ENCODE measurements at places on chromosomes 4 and X.

DNA sequence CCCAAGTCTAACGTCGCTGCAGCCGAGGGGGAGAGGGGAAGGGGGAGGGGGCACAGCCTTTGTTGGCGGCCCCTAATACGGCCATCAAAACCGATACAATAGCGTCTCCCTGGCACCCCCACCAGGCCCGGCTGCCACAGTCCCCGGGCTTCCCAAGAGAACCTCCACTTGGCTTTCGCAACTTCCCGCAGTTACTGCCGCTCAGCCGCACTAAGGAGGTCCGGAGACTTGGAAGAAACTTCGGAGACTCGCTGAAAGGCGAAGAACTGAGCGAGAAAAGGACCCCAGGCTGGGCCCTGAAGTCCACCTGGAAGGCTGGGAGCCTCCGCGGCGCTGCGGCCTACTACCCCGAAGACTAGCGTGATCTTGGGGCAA is 2.8 kb downstream of the NKX6-1 start:
- no peak for DNase-seq

- DNase-seq: no peak
These were observed 127.9 kb downstream of the DHX15 start for GRCh38 chr4:24456431-24456830.

- DNase-seq: no peak
These were observed 5.2 kb upstream of the RBMXL3 start for GRCh38 chrX:115183980-115184379.

GRCh38 chr4:102608190-102608589 is 107.0 kb downstream of the NFKB1 start:
- no peak for DNase-seq

Measured in RPMI8226 (cell line).